Left lung (tissue), 14 donors: ENCODE measurements at places on chromosomes 3 and 15. TPM values are rescaled to one million over a fixed set of nuclear protein-coding genes. Genes with fewer than 3 reads are reported as not detected.

- DNase-seq = no peak
Observed at GRCh38 chr3:149528340-149528650, 53.8 kb downstream of the TM4SF4 start.

DNA sequence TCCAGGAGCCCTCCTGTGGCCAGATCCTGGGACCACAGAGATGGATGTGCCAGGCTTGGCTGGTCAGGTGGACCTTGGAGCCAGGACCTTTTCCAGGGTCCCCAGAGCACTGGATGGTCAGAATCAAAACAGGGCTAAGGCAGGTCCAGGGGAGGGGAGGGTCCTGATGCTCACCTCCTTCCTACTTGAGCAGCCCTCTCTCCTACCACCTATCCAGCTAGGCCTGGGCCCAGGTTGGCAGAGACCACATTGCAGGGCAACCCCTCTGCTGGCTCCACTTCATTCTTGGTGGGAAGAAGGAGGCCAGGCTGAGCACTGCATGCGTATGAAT lies 28.5 kb upstream of the SFMBT1 start:
- no peak for DNase-seq

DNA sequence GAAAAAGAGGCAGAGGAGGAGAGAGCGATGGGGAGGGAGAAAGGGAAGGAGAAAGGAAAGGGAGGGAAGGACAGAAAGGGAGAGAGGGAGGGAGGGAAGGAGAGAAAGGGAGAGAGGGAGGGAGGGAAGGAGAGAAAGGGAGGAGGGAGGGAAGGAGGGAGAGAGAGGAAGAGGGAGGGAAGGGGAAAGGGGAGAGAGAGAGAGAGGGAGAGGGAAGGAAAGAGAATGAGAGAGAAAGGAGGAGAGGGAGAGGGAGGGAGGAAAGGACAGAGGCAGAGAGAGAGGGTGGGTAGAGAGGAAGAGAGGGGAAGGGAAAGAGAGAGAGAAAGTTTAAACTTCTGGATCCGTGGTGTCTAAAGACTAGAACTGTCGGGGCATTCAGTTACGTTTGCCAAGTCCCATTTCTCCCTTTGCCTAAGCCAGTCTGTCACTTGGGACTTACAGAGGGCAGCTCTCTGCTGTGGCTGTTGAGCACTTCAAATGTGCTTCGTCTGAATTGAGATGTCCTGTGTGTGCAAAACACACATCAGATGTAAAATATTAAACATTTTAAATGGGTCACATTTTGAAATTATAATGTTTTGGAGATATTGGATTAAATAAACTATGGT lies 62.6 kb downstream of the PLXNA1 start:
- no peak for DNase-seq

GRCh38 chr3:161838021-161838420 lies 341.4 kb downstream of the OTOL1 start:
- no peak for DNase-seq

- no peak for DNase-seq
Observed at GRCh38 chr3:69803681-69804270, 64.5 kb downstream of the MITF start.

- no peak for DNase-seq
Observed at GRCh38 chr15:59995568-59996297, 8.4 kb upstream of the FOXB1 start.

DNA sequence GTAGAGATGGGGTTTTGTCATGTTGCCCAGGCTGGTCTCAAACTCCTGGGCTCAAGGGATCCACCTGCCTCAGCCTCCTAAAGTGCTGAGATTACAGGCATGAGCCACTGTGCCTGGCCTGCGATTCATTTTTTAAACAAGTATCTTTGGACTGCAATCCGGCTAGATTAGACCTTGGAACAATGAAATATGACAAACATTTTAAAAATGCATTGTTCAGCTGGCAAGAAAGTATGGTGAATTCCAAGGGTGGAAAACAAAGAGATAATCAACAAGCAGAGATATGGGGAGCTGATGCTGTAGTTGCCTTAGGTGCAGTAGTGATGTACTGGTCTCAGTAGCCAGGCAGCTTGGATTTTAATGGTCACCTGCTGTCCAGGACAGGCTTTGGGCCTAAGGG lies 95.8 kb upstream of the GOLGA8J start:
- DNase-seq = no peak

- DNase-seq = no peak
Observed at GRCh38 chr15:71801935-71802655, 8.3 kb upstream of the NR2E3 start.

- no peak for DNase-seq
Observed at GRCh38 chr3:101996832-101997231, 147.5 kb downstream of the NFKBIZ start.

GRCh38 chr3:152222327-152222726 lies 46.4 kb upstream of the MBNL1 start:
- no peak for DNase-seq

GRCh38 chr3:159832024-159832423 lies 156.6 kb upstream of the IL12A start:
- no peak for DNase-seq

- DNase-seq = no peak
Observed at GRCh38 chr3:60090548-60090947, 1040.7 kb upstream of the CFAP20DC start.

DNA sequence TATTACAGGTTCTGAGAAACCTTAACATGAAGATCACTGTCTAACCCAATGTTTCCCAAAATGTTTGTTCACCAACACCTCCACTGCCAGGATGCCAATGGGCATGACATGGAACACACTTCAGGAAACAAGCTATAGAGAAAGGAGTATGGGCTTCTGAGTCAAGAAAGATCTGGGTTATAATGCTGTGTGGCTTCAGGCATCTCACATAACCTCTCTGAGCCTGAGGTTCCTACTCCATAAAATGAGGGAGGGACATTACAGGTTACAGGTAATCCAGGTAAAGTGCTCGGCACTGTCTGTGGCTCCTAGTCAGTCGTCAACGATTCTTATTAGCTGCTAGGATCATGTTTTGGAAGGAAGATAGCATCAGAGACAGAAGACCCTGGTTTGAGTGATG lies 126.4 kb upstream of the SMAD3 start:
- no peak for DNase-seq

DNA sequence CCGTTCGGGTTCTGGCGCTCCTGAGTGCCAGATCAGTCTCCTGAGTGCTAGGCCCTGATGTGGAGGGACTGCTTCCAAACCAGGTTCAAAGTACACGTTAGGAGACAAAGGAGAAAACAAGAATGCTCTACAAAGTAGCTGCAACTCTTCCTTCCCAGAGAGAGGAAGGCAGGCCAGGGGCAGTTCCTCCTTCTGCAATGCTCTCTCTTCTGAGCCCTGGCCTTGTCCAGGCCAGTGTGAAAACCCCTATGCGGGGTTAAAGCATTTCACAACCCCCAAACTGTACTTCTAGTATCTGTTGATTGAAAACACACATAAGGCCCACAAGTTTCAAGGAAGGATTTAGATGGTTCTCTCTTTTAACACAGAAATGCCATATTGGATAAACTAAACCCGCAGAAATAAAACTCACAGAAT lies 9.7 kb upstream of the CALML4 start:
- no peak for DNase-seq

DNA sequence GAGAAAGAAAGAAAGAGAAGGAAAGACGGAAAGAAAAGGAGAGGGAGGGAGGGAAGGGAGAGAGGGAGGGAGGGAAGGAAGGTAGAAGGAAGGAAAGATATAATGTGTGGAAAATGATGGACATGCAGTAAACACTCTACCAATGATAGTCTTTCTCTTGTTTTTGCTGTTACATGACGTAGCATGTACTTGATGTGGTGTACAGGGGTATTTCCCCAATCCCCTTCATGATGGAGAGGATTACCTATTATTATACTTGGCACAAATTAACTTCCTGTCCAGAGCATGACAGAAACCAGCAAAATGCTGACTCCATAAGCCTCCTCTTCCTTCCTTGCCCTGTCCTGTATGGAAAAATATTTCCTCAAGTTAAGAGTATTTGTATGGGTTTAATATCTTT lies 124.4 kb downstream of the B3GALNT1 start:
- no peak for DNase-seq

DNA sequence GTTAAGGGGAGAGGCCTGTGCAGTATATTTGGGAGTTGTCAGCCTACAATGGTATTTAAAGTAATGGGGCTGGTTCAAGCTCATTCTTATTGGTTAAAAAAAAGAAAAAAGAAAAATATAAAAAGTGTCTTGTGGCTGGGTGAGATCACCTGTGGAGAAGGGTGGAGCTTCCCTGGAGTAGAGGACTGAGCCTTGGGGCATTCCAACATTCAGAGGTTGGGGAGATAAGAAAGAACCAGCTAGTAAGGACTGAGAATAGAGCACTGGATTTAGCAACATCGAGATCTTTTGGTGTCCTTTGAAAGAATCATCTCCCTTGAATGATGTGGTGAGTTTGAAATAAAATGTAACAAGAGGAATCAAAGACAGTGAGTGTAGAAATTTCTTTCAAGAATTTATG lies 5.2 kb downstream of the SLC49A4 start:
- no peak for DNase-seq

- DNase-seq = no peak
Observed at GRCh38 chr3:192675958-192676649, 51.2 kb downstream of the FGF12 start.

The GOLGA8R gene
- 10.3 TPM for polyA plus RNA-seq

The ABI3BP gene
- polyA plus RNA-seq = 69.2 TPM

The KNL1 gene
- polyA plus RNA-seq = 25.6 TPM

The EOMES gene
- 0.38 TPM for polyA plus RNA-seq

The KY gene
- 2.8 TPM for polyA plus RNA-seq

The TMC3 gene
- 0.14 TPM for polyA plus RNA-seq
